ENCODE measurements at places on chromosomes 11 and 22.

- no peak for DNase-seq
These were observed 98.2 kb upstream of the IGLL5 start for GRCh38 chr22:22789233-22789921.

DNA sequence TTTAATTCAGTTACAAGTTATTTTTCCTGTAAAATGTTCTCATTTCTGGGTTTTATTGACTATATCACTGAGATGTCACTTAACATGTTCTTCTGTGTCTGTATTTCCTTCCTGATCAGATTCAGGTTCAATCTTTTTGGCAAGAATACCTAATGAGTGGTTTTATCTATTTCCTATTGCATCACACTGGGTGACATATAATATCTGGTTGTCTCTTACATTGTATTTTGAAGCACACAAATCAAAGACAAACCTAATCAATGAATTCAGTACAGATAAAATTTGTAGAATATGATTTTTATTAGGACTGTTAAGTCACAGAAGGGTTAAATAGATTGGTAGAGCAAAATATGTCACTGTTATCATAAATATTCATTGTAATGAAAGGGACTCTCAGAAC lies 60.4 kb downstream of the BCL2L13 start:
- no peak for DNase-seq

GRCh38 chr11:109731451-109731850 lies 309.5 kb downstream of the C11orf87 start:
- DNase-seq, result no peak

DNA sequence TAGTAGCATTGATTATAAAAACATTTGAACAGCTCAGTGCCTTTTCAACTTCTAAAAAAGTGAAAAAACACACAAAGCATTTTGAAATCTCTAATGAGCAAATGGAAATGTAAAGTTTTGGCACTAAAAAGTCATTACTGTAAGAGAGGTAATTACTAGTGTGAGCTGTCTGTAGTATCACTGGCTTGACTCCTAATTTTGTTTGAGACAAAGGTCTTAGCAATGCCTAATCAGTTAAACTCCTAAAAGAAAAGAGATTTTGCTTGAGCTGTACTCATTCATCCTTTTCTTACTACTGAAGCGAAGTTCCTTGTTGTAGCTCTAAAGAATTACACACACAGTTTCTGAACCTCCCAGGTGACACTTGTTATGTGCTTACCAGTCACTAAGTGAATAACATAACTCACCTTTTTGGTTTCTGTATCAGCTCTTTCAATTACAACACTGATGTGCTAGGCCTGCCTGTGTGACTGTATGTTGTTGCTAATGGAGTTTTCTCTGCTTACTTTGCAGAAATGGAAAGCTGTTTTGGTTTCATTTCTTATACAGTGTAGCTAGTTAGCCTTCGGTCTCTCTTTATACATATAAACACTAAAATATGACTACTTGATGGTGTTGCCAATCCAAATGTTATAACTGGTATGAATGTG lies 924.4 kb upstream of the TENM4 start:
- DNase-seq, result no peak

DNA sequence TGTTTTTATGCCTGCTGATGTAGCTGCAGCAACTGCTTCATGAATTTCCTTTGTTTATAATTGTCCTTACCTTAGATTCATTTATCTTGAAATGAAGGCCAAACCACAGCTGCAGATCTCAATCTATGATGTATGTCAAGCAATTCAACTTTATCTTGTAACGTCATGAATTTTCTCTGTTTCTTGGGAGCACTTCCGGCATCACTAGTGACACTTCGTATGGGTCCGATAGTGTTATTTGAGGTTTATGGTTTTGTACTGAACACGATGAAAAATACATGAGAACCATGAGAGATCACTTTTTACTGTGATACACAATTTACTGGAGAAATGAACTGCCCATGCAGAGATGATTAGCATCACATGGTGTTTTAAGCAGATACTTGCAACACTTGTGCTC lies 98.5 kb downstream of the CSTPP1 start:
- no peak for DNase-seq

GRCh38 chr22:50309601-50309991 lies 2.1 kb upstream of the PLXNB2 start:
- no peak for DNase-seq

- no peak for DNase-seq
These were observed 1134.1 kb upstream of the CCDC90B start for GRCh38 chr11:84420271-84420670.

DNA sequence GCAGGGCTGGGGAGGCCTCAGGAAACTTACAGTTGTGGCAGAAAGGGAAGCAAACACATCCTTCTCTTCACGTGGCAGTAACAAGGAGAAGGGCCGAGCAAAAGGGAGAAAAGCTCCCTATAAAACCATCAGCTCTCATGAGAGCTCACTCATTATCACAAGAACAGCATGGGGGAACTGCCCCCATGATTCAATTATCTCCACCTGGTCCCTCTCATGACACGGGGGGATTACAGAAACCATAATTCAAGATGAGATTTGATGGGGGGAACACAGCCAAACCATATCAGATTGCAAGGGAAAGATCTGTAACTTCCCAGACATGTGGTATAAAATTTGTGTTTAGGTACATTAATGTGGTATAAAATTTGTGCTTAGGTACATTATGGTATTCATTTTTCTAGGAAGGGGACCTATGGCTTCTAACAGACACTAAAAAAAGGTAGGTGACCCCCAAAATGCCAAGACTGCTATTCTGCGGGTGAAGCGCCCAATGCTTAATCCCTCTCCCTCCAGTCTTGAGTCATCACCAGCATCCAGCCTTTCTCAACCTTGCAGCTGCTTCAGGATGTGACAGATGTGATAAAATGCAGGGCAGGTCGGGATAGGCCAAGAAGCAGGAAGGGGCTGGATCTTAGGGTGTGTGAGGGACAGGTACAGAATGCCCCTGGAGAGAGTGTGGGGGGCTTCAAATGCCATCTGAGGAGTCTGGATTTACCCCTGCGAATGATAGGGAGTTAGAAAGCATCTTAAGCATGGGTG lies 57.7 kb upstream of the AMPD3 start:
- DNase-seq, result no peak

DNA sequence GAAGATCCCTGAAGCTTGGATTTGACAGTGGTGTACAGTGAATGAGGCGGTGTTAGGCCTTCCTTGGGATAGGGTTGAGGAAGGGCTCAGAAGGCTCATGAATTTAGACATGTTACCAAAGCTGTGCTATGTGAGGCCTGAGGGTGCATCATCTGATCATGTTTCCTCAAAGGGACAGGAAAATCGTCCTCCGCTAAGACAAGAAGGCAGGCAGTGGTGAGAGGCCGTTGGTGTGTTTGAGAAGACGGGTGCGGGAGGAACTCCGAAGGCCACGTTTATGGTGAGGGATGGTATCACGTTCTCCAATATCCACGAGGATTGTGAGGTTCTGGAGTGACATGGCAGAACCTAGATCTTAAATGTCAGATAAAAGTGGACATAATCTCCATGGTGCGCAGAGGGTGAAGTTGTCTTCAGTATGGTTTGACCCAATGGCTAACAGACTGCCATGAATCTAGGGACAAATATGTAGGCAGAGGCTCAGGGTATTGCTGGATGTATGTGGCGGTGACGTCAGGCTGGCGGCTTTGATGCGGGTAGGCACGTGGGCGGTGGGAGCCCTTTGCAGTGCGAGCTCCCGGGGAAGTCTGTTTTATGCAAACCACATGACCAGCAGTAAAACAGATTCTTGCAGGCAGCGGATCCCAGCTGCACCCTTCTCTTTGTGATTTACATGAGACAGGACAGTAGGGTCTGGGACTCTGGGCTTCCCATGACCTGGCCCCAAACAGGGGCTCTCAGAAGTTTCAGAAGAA lies 242.3 kb upstream of the B3GAT1 start:
- no peak for DNase-seq

GRCh38 chr11:36508743-36509142 lies 1.3 kb downstream of the TRAF6 start:
- no peak for DNase-seq

GRCh38 chr11:1397146-1397861 lies 7.6 kb downstream of the BRSK2 start:
- no peak for DNase-seq

DNA sequence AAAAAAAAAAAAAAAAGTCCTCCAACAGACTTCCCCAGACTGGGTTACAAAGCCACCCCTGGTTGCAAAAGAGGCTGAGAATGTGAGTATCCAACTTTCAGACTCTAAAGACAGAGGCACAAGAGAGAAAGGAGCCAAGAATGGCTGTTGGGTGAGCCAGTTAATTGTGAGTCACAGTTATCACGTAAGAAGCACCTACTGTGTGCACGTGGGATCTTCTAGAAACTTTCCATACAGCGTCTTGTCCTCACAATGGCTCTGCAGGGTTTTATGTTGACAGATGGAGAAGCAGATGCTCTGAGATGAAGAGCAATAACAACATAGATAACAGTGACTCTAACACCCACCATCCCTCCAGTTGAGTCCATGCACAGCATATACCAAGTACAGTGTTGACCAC lies 41.0 kb downstream of the CD82 start:
- no peak for DNase-seq

- no peak for DNase-seq
These were observed 192.4 kb upstream of the NTM start for GRCh38 chr11:131178020-131178419.

DNA sequence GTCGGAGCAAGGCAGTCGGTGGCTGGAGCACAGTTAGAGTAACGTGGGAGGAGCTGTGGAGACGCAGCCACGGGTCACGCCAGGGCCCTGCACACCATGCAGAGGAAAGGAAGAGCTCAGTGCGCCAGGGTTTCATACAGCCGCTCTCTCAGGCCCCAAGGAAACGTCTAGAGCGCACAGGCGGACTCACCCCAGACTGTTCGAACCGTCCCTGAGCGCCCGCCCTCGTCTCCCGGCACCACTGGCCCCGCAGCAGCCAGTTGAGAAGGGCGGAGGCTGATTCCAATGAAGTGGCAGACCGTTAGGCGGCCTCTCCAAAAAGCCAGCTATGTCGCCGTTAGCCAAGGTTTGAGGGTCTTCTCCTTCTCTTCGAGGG lies 483 bp upstream of the HYLS1 start:
- peak; percentile 70 for DNase-seq

- DNase-seq, result no peak
These were observed 9.2 kb downstream of the SCUBE1 start for GRCh38 chr22:43333978-43334377.

DNA sequence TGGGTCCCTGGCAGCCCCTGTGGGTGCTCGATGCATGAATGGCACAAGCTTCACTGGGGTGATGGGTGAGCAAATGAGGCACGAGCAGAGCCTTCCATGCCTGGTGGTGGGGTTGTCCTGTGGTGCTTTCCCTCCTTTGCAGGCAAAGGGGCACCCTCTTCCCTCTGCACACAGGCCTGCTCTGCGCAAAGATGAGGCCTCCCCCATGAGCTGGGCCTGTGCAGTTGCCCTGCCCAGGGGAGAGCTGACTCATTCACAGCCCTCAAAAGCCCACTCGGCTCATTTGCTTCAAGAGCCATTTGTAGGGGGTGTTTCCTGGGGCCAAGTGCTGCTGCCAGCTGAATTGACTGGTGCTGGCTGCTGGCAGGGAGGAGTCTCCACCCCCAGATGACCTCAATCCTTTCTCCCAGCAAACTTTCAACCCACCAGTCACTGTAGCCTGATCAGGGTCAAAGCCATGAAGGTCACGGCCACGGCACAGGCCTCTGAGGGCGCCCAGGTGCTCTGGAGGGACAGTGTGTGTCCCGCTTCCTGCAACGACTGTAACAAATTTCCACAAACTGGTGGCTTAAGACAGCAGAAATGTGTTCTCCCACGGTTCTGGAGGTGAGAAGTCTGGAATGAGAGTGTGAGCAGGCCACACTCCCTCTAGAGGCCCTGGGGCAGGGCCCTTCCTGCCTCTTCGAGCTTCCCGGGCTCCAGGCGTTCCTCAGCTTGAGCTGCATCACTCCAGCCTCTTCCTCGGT lies 48.8 kb upstream of the ANO1 start:
- DNase-seq, result no peak

- DNase-seq, result no peak
These were observed 18.8 kb upstream of the AMOTL1 start for GRCh38 chr11:94749369-94749768.

DNA sequence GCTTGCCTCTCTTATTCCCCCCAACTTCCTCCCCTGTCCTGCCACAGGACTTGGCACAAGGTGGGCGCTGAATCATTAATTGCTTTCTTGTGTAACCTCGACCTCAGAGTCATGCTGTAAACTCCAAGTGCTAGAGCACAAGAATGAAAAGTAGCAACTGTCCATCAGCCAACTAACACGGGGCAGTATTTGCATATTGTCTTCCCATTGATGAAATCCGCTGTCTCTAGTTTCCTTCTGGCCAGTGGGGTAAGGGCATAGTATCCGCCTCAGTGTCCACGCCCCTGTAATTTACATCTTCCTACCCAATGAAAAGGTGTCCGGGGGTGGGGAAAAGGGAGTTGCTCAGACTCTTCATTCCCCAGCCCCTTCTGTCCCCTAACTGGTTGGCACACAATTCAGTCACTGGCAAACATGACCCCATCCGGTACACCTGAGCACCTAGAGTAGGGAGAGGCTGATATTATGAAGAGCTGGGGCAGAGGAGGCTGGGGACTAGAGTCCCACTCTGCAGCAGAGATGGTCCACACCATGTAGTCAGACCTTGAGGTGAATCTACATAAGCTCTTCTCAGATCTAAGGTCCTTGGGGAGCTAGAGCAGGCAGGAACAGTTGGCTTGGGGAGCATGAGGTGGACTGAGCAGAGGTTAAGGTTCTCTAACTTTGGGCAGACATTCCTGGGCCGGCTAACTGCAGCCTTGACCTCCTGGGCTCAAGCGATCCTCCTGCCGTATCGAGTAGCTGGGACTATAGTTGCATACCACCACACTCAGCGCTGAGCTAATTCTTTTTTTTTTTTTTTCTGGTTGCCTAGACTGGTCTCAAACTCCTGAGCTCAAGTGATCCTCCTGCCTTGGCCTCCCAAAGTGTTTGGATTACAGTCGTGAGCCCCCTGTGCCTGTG lies 6.8 kb upstream of the GGA1 start:
- no peak for DNase-seq

DNA sequence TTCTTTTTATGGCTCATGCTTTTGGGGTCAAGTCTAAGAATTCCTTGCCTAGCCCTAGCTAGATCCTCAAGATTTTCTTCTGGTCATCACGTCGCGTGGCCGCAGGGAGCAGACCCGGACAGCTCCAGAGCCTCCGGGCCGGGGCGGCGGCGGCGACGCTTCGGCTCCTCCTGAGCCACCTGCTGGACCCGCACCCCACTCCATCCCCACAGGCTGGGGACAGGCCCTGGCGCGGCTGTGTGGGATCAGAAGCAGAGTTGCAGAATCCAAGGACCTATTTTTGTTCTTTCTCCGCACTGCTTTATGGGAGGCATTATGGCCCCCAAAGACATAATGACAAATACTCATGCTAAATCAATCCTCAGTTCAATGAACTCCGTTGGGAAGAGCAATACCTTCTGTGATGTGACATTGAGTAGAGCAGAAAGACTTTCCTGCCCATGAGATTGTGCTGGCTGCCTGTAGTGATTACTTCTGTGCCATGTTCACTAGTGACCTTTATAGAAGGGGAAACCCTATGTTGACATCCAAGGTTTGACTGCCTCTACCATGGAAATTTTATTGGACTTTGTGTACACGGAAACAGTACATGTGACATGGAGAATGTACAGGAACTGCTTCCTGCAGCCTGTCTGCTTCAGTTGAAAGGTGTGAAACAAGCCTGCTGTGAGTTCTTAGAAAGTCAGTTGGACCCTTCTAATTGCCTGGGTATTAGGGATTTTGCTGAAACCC lies 12.4 kb upstream of the SCARF2 start:
- DNase-seq, result no peak

GRCh38 chr11:32893093-32893342 lies 407 bp downstream of the QSER1 start:
- DNase-seq, result no peak

All from left hindlimb (tissue), 1 donor.